ENCODE measurements at places on chromosomes 2 and 18.

- DNase-seq = no peak
These were observed 27.2 kb downstream of the RTP5 start for GRCh38 chr2:241896746-241897201.

- no peak for DNase-seq
These were observed 52.1 kb downstream of the EEF1B2 start for GRCh38 chr2:206211657-206212255.

DNA sequence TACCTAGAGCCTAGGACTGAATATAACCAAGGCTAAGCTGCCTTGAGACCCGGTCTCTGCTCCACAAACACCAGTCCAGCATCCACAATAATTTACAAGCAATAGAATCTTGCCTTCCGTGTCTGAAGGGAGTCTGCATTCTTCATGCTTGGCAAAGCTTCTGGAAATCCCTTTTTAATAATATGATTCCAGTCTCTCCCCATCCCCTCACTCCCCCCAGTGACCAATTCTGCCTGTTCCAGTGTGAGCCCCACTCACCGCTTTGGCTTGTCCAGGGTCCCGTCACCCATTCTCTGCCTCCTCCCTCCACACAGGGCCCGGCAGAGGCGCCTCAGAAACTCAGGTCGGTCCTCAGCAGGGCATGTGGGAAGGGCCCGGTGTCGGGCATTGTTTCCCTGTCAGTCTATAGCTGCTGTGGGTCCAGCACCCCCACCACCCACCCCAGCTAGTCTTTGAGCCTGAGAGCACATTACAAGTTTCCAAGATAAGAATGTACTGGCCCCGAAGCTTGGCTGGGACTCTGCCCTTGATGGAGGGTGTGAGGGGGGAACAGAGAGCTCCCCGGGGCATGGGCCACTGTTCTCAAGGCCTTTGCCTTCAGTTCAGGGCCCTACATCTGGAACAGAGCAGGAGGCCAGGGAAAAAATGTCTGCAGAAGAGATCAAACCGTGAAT is 129.7 kb upstream of the MYCN start:
- no peak for DNase-seq

DNA sequence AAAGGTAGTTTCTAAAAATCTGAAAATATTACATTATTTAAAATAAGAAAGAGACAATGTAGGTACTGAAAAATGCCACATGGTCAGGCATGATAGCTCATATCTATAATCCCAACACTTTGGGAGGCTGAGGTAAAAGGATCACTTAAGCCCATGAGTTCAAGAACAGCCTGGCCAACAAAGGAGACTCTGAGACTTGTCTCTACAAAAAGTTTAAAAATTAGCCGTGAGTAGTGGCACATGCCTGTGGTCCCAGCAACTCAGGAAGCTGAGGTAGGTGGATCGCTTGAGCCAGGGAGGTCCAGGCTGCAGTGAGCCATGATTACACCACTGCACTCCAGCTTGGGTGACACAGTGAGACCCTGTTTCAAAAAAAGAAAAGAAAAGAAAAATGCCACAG is 21.8 kb downstream of the ATAD2B start:
- DNase-seq = peak; percentile 35

GRCh38 chr2:120587279-120587996 is 148.2 kb upstream of the GLI2 start:
- no peak for DNase-seq

All from hematopoietic multipotent progenitor cell treated with erythropoietin and hydrocortisone succinate and interleukin-3 and kit ligand, for 8 days (in vitro differentiated cells).